Cerebellum (tissue), 4 donors: ENCODE measurements at places on chromosomes 1 and 21.
A peak's percentile ranks its signal among the peaks of the same experiment; 100 is the strongest.

- no peak for DNase-seq
Measured at GRCh38 chr21:38819719-38820159, 14.0 kb downstream of the ETS2 start.

GRCh38 chr1:156069490-156070455 is 8.8 kb downstream of the RAB25 start:
- no peak for DNase-seq

DNA sequence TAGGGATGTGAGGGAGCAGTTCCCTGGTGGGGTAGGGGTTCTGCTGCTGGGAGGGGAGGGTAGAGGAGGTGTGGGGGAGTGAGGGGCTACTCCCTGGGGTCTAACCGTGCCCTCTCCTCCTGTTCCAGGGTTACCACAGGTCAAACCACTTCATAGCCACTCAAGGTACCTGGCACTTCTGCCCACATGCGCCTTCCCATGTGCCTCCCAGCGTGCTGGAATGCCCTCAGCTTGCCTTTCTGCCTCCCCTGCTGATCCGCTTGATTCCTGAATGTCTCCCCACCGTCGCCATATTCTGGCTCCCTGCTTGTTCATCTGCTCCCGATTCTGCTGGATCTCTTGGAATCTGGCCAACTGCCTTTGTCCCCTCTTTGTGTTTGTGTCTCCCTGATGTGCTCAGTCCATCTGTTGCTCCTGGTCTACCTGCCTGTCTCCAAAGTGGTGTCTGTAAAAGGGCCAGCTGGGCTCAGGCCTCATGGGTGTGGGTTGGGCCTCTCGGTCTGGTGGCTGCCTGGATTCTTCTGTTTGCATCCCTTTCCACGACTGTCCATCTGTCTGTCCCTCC is 74.4 kb downstream of the PTPRU start:
- peak; percentile 34 for DNase-seq

DNA sequence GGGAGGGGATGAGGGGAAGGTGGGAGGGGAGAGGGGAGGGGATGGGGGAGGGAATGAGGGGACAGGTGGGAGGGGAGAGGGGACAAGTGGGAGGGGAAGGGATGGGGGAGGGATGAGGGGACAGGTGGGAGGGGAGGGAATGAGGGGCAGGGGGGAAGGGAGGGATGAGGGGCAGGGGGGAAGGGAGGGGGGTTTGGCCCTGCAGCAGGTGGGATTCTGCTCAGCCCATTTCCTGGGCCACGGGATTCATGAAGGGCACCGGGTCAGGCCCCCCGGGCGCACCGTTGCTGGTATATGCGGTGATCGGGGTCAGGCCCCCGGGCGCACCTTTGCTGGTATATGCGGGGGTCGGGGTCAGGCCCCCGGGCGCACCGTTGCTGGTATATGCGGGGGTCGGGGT is 15.1 kb upstream of the SAMD11 start:
- no peak for DNase-seq
